ENCODE measurements at places on chromosomes 12 and 14. TPM values are rescaled to one million over a fixed set of nuclear protein-coding genes. Genes with fewer than 3 reads are reported as not detected.

FOXJ2 gene
- total RNA-seq = 29.8 TPM

DNA sequence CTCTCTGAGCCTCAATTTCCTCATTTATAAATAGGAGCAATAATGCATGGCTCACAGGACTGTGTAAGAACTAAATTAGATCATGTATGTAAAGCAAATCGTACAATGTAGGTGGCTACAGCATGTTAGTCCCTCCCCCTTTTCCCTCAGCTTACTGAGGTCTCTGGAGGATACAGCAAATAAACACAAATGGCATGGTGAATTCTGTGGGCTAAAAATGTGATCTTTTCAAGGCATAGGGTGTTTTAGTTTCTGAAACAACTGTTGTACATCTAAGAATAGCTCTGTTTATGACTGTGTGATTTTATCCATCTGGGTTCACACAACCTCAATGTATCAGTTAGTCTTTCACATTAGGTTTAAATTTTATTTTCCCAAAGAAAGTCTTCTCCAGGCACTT is 121.2 kb upstream of the PLEKHG7 start:
- DNase-seq = no peak
- no peak overlapping the region for H3K27ac ChIP-seq
- H3K4me1 ChIP-seq = no peaks in the 10 kb centered on the region
- H3K36me3 ChIP-seq = no peaks in the 10 kb centered on the region

ITGA7 gene
- 747 TPM for total RNA-seq

CLEC4D gene
- 1.4 TPM for total RNA-seq

DNA sequence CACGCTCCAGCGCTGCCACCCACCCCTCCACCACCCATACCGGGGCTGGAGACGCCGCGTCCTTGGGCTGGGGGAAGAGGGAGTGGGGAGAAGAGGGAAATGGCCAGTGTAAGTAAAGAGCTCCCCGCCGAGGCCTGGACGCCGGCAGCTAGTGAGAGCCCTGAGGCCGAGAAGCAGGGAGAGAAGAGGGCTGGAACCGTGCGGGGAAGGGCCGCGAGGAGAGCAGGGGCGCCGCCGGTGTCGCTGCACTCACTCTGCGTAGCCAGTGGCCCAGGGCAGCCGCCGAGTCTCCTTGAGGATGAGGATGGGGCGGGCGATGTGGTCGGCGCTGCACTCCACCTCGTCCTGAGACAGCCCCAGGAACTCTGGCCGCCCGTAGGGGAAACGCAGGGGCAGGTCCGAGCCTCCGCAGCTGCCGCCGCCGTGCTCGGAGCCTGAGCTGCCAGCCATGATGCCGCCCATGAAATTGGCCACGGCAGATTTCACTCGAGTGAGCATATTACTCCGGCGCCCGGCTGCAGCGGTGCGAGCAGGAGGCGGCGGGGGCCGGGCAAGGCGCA is 631 bp downstream of the PPM1H start:
- H3K4me3 ChIP-seq = peak overlapping the region; percentile 70
- H3K4me1 ChIP-seq = no peaks in the 10 kb centered on the region
- H3K27me3 ChIP-seq = no peaks in the 10 kb centered on the region

DNA sequence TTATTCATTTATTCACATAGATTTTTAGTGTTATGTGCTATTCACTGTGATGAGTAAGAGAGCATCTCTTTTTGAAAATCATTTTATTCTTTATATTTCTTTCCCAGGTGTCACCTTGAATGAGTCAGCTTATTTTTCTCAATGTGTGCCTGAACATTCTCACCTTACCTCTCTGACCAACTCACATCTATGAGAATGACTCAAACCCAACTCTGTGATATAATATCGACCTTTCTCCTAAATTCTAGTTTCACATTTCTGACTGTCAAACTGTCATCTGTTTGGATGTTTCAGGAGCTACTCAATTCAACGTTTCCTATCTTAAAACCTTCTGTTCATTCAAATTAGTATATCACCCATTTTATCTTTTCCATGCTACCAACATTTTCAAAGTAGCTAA is 630.8 kb downstream of the RERGL start:
- no peaks in the 10 kb centered on the region for H3K36me3 ChIP-seq
- no peak overlapping the region for H3K4me3 ChIP-seq
- no peaks in the 10 kb centered on the region for H3K4me1 ChIP-seq

ING4 gene
- total RNA-seq = 43.3 TPM

GRCh38 chr12:38162708-38163441 is 153.7 kb upstream of the ALG10B start:
- H3K27me3 ChIP-seq = no peaks in the 10 kb centered on the region
- no peaks in the 10 kb centered on the region for H3K36me3 ChIP-seq

GRCh38 chr14:72060917-72061316 is 128.7 kb downstream of the RGS6 start:
- no peaks in the 10 kb centered on the region for H3K4me1 ChIP-seq
- H3K4me3 ChIP-seq = no peak overlapping the region
- no peaks in the 10 kb centered on the region for H3K36me3 ChIP-seq
- no peak overlapping the region for H3K27ac ChIP-seq
- H3K27me3 ChIP-seq = no peaks in the 10 kb centered on the region
- no peak for DNase-seq

KRT72 gene
- total RNA-seq = not detected

- no peaks in the 10 kb centered on the region for H3K27me3 ChIP-seq
- peak; percentile 69 for DNase-seq
- no peaks in the 10 kb centered on the region for H3K36me3 ChIP-seq
- H3K4me3 ChIP-seq = no peak overlapping the region
- H3K4me1 ChIP-seq = no peaks in the 10 kb centered on the region
- no peak overlapping the region for H3K27ac ChIP-seq
These were observed 11.9 kb downstream of the TMEM52B start for GRCh38 chr12:10190558-10191388.

- no peaks in the 10 kb centered on the region for H3K4me1 ChIP-seq
- H3K27me3 ChIP-seq = no peaks in the 10 kb centered on the region
- DNase-seq = no peak
- H3K4me3 ChIP-seq = no peak overlapping the region
These were observed 2.4 kb downstream of the DHRS2 start for GRCh38 chr14:23638414-23639047.

AICDA gene
- not detected for total RNA-seq

- no peak overlapping the region for H3K27ac ChIP-seq
- H3K4me3 ChIP-seq = no peak overlapping the region
- no peaks in the 10 kb centered on the region for H3K27me3 ChIP-seq
- H3K36me3 ChIP-seq = no peaks in the 10 kb centered on the region
These were observed 144.6 kb upstream of the CDKN3 start for GRCh38 chr14:54252072-54252730.

DNA sequence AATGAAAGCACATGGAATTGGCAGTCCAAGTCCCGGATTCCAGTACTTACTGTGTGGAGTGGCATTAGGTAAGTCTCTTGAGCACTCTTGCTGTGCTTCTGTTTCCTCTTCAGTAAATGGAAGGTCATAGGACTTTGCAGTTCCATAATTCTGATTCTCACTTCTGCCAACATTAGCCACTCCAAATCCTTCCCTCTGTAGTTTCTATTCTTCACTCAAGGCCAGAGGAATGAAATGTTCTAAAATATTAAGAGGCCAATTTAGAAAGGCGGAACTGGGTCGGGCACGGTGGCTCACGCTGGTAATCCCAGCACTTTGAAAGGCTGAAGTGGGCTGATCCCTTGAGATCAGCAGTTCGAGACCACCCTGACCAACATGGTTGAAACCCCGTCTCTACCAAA is 19.8 kb upstream of the SLC5A8 start:
- no peak overlapping the region for H3K4me3 ChIP-seq
- H3K36me3 ChIP-seq = no peaks in the 10 kb centered on the region
- DNase-seq = no peak
- no peaks in the 10 kb centered on the region for H3K4me1 ChIP-seq
- H3K27ac ChIP-seq = no peak overlapping the region

DNA sequence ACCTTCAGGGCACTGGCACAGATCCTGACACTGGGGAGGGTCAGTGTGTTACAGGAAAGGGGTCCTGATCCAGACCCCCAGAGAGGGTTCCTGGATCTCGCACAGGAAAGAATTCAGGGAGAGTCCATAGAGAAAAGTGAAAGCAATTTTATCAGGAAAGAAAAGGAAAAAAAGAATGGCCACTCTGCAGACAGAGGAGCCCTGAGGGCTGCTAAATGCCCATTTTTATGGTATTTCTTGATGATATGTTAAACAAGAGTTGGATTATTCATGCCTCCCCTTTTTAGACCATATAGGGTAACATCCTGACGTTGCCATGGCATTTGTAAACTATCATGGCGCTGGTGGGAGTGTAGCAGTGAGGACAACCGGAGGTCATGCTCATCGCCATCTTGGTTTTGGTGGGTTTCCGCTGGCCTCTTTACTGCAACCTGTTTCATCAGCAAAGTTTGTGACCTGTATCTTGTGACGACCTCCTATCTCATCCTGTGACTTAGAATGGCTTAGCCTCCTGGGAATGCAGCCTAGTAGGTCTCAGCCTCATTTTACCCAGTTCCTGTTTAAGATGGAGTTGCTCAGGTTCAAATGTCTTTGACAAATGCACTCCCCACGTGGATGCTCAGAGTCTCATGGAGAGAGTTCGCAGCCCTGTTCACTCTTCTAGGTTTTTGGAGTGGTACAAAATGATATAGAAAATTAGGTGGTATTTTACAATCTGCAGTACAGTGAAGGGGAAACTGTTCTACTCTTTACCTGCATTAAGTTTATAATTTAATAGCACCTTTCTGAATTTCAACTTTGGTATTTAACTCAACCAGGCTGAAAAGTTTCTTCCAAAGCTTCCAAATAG is 1363.7 kb upstream of the TMEM132C start:
- no peak overlapping the region for H3K4me3 ChIP-seq
- no peaks in the 10 kb centered on the region for H3K4me1 ChIP-seq
- no peak for DNase-seq
- no peaks in the 10 kb centered on the region for H3K36me3 ChIP-seq
- H3K27me3 ChIP-seq = peaks cover under 1% of the 10 kb centered on the region
- no peak overlapping the region for H3K27ac ChIP-seq

TPH2 gene
- not detected for total RNA-seq

DNA sequence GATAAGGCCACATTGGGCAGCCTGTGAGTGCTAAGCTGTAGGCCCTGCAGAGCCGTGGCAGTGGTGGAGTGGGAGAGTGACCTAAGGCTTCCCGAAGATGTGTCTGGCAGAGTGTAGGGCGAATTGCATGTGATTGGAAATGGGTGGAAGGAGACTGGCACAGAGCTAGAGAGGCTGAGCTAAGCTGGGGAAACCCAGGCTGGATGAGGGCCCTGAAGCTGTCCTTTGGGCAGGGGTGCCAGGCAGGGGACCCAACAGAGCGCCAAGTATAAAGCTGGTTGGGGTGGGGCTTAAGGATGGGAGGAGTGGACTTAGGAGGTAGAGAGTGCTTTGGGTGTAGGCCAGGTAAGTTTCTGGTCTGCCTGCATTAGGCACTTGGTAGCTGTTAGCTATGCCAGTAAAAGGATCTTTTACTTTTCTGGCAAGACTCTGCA is 47.9 kb downstream of the WDR20 start:
- no peaks in the 10 kb centered on the region for H3K27me3 ChIP-seq
- no peak overlapping the region for H3K4me3 ChIP-seq
- no peaks in the 10 kb centered on the region for H3K4me1 ChIP-seq
- H3K27ac ChIP-seq = no peak overlapping the region

DNA sequence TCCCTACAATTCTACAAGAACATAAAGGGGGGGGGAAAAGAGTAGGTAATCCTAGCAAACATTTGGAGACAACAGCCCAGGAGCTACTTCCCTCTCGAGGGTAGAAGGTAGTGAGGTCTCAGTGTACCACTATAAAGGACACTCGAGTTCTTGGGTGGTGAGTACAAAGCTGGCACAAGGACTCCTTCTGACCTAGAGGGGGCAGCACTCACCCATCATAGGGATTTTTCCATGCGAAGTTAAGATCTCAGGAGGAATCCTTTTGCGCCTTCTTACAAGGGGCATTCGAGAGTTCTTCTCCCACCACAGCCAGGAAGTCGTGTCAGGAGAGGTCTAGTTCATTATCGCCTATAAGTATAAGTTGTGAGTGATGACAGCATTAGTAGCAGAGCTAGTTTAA is 200.2 kb upstream of the RBM19 start:
- no peak overlapping the region for H3K27ac ChIP-seq
- H3K36me3 ChIP-seq = no peaks in the 10 kb centered on the region
- H3K4me3 ChIP-seq = no peak overlapping the region
- H3K27me3 ChIP-seq = no peaks in the 10 kb centered on the region
- DNase-seq = peak; percentile 51

- no peak overlapping the region for H3K27ac ChIP-seq
- no peaks in the 10 kb centered on the region for H3K27me3 ChIP-seq
- no peaks in the 10 kb centered on the region for H3K36me3 ChIP-seq
These were observed 357.3 kb upstream of the DDHD1 start for GRCh38 chr14:53510281-53510912.

APOF gene
- not detected for total RNA-seq

KRT5 gene
- total RNA-seq = 0.87 TPM

TAS2R31 gene
- 9.1 TPM for total RNA-seq

- DNase-seq = no peak
- no peak overlapping the region for H3K27ac ChIP-seq
These were observed 2.0 kb upstream of the SPTLC2 start for GRCh38 chr14:77618381-77618970.

SLC24A4 gene
- 2.9 TPM for total RNA-seq

CLEC4E gene
- 4.2 TPM for total RNA-seq

- no peak overlapping the region for H3K4me3 ChIP-seq
- no peak overlapping the region for H3K27ac ChIP-seq
- H3K36me3 ChIP-seq = no peaks in the 10 kb centered on the region
- H3K4me1 ChIP-seq = no peaks in the 10 kb centered on the region
These were observed 111.0 kb downstream of the BICD1 start for GRCh38 chr12:32217354-32218310.

GRCh38 chr14:49857427-49858003 is 4.9 kb upstream of the NEMF start:
- no peak overlapping the region for H3K27ac ChIP-seq
- no peaks in the 10 kb centered on the region for H3K36me3 ChIP-seq
- no peaks in the 10 kb centered on the region for H3K27me3 ChIP-seq

DNA sequence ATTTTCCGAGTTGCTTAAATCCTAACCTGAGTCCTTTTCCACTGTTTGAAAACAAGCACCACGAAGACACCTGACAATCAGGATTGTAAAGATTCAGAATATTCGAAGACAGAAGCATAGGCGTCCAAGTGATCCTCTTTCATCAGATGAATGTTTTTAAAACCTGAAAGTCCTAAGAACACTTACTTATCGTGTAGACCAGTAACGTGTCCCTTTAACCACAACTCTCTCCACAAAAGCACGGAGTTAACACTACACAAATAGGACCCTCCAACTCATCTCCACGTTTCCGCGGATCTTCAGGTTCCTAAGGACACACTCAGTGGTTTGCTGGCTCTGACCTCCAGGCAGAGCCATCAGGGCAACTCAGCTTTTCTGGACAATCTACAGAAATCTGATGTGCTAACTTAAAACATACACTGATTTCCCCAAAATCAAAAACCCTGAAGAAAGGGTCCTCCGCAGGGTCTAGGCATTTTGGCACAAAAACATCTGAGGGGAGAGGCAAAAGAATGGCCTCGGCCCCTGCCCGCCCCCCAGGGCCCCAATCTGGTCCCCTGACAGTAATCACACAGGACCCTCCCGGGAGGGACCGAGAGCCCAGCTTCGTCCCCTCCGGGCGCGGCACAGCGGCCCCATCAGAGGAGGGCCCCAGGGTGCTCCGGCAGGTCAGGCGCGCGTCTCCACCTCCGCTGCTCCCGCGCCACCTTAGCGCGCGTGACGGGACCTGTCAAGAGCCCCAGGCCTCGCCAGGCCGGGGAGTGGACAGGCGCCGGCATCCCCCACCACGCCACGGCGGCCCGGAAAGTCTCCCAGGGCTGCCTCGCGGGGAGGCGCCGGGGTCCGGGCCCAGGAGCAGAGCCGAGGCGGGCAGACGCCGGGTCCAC is 925 bp downstream of the DICER1 start:
- peaks cover 6% of the 10 kb centered on the region for H3K4me1 ChIP-seq
- no peaks in the 10 kb centered on the region for H3K36me3 ChIP-seq
- peak overlapping the region; percentile 99 for H3K4me3 ChIP-seq
- peak; percentile 83 for DNase-seq
